ENCODE measurements at places on chromosomes 4 and X. TPM values are rescaled to one million over a fixed set of nuclear protein-coding genes. Genes with fewer than 3 reads are reported as not detected.

GRCh38 chr4:3198906-3199305 is 50.1 kb upstream of the MSANTD1 start:
- no peak for DNase-seq

Gene PDE6B
- 2.7 TPM for total RNA-seq

DNA sequence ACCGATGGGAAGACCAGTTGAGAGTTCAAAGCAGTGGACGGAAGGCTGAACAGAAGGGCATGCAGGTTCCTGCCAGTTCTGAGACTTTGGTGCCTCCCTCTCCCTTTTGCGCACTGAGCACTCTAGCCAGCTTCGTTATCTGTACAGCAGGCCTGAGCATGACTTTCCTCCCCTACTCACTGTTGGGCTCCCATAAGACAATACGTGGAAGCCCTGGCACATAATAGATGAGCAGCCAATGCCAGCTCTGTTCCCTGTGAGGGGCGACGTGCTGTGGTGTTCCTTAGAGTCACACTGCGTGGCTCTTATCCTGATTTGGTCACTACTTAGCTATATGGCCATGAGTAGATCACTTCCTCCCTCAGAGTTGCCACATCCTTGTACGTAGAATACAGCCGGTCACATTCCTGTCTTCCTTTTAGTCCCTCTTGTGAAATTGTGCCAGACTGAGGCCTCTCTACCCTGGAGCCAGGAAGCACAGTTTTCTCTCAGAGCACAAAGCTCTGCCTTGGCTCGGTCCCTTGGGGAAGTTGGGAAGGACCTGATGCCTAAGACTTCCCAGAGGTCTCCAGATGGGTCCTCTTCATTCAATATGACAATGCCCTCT is 160.4 kb upstream of the MAMLD1 start:
- no peak for DNase-seq

Gene TMPRSS11A
- 107 TPM for total RNA-seq

Gene GCNA
- 0.62 TPM for total RNA-seq

GRCh38 chr4:2059046-2059725 is at the start of gene NAT8L:
NAT8L (plus strand) TSS chr4:2059327; CDS start chr4:2059512, 185 bp downstream.
- no peak for DNase-seq

DNA sequence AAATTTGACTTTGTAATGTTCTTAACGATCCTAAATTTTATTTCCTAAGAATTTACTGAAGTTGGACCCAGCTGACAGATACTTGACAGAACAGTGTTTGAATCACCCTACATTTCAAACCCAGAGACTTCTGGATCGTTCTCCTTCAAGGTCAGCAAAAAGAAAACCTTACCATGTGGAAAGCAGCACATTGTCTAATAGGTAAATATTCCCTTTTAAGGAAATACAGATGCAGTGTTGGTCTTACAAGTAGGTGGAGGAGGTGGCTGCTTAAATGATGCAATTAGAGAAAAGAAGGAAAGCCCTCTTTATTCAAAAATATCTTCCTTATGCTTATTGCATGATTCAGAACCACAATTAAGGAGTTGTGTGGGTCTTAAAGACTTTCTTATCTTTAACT is 73.5 kb downstream of the RS1 start:
- DNase-seq: no peak

Gene ATP1B4
- not detected for total RNA-seq

DNA sequence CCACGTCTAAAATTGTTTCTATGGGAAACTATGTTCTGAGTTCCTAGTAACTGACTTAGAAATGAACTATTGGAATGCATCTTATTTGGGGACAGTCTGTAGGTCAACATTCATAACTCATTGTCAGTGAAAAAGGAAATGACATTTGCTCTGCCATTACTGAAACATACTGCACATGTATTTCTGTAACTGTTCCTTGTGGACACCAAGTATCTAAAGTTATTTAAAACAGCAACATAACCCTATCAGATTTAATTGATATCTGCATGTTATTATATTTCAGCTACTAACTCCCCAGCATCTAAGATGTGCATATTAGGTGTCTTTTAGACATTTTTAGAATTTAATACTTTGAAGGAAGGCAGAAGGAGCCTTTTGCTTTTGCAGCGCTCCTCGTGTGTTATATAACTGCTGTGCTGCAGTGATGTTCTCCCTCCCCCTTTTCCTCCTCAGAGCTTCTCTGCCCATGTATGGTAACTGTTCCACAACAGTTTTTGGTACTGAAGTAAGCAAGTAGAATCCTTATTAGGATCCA is 37.2 kb upstream of the TMEM131L start:
- DNase-seq: no peak

Gene ADH7
- 330 TPM for total RNA-seq

Gene MTNR1A
- total RNA-seq: not detected

Gene NUDT6
- total RNA-seq: 8.8 TPM

DNA sequence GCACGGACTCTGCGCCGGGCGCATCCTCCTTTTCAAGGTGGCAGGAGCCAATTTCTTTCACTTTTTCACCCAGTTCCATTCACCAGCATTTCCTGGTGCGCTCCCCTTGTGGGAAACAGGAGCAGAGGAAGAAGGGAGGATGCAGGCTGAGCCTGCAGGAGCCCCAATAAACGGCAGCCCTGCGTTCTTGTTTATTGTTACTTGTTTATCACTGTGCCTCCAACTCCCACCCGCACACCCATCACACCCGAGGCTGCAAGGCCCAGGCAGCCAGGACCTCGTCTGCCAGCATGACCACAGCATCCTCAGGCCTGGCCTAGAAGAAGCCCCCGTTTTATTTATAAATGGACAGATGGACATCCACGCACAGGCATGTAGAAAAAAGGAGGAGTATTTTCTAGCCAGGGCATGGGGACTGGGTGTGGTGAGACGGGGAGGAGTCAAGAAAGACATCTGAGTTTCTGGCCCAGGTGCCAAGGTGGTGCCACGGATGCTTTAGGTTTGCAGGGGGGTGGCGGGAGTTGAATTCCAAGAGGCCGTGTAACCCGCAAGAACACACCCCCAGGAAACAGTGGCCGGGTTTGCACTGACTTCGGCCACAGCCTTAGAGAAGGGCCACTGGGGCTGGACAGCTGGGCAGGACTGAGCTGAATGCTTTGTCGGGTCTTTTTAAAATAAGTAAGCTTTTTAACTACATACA is 51.7 kb downstream of the JAKMIP1 start:
- no peak for DNase-seq

GRCh38 chr4:123705419-123705818 is 308.8 kb downstream of the SPRY1 start:
- DNase-seq: no peak
